ENCODE measurements at places on chromosomes 16 and 17.

DNA sequence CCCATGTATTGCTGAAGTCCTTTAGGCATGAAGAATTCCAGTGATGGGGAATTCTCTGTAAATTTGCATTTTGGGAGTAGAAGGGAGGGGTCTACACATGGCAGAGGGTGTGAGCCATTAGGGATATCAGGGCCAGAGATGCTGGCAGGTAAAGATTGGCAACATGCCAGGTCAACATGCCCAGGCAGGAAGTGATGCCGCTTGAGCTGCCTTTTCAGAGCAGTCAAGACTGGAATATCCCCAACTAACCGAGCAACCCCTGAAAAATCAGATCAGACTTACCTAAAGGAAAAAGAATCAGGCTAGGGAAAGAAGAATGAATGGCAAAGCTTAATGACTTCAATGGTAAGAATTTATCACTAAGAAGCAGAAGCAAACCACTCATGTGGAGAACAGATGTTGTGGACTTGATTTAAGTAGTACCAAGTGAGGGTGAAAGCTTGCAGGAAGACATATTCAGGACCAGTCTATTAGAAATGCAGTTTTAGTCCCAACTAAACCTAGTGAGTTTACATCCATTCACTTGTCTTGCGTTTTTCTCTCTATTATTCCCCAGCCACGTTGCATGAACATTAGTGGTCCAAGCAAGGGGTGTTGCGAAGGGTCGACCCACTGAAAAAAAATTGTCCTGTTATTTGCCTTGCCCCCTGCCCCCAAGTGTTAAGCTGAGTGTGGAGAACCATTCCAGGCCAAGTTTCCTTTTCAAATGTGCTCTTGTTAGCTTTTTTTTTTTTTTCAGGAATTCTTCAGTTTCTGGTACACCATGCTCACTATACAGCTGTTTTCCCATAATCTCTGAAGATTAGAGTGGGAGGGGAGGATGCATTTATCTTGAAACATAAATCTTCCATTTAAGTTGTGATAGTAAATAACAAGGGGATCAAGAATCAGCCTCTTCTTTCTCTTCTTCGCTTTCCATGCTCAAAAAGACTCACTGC, 105.2 kb downstream of the ABCA8 start:
- no peak for DNase-seq

GRCh38 chr16:1459967-1460366, 14.9 kb downstream of the CLCN7 start:
- DNase-seq = no peak

DNA sequence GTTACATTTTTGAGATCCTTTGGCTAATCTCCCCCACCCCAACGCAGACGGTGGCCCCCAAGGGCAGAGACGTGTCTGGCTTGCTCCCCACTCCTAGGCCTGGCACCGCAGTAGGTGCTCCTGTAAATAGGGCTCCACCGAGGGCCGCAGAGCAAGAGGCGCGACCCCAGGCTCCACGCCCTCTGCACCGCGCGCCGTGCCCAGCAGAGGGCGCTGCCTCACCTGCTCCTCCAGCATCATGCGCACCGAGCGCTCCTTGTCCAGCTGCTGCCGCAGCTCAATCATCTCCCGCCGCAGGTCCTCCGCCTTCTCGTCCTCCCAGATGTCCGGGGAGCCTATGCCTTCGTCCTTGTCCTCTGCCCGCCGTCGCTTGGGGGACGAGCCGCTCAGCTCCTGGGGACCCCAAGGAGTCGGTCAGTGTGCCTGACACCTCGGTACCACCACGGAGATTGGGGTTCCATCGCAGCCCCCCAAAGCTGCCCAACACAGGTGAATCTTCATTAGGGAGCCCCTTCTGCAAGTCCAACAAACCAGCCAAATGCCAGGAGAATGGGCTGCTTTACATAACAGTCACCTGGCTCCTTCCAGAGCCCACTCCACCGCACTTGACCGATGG, 11.2 kb downstream of the TFAP4 start:
- DNase-seq = no peak

DNA sequence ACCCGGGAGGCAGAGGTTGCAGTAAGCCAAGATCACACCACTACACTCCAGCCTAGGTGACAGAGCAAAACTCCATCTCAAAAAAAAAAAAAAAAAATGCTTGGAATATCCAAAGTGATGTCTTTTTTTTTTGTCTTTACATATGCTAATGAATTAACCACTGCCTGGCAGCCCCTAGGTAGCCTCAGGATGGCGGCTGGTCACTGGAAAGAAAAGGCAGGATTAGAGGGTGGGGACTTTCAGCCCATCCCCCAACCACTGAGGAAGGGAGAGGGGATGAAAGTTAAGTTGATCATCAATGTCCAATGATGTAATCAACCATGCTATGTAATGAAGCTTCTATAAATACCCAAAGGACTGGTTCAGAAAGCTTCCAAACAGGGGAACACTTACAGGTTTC, 26.8 kb downstream of the RNF157 start:
- no peak for DNase-seq

DNA sequence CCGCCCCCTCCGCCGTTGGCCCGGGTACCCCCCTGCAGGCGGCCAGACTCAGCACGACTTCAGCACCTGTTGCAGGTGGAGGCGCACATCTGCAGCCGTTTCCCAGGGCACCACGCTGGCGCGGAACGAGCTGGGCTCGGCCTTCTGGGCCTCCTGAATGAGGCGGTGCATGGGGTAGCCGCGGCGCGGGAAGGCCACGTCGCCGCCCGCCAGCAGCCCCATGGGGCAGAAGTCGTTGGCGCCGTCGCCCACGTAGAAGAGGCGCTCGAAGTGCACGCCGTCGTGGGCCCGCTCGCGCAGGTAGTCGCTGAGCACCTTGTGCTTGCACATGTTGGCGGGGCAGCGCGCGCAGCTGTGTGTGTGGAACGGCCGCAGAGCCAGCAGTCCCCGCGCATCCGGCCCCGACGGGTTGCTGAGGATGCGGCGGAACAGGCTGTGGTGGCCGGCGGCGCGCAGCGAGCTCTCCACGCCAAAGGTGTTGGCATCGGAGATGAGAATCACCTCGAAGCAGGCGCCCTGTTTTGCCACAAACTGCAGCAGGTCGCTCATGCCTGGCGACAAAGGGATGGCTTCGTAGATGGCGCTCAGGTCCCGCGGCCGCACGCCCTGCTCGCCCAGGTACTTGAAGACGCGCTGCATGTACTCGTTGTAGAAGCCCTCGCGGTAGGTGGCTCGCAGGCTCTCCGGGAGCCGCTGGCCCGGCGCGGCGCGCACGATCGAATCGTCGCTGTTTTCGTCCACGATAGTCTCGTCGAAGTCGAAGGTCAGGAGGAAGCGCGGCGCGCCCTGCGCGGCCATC, 6.2 kb downstream of the PHOSPHO1 start:
- DNase-seq = peak; percentile 36
